Stimulated activated CD8-positive, alpha-beta memory T cell treated with anti-CD3 and anti-CD28 coated beads, Interleukin-15, amount 100 ng/mL, for 4 hours (primary cell): ENCODE measurements at places on chromosomes 6 and 20.

DNA sequence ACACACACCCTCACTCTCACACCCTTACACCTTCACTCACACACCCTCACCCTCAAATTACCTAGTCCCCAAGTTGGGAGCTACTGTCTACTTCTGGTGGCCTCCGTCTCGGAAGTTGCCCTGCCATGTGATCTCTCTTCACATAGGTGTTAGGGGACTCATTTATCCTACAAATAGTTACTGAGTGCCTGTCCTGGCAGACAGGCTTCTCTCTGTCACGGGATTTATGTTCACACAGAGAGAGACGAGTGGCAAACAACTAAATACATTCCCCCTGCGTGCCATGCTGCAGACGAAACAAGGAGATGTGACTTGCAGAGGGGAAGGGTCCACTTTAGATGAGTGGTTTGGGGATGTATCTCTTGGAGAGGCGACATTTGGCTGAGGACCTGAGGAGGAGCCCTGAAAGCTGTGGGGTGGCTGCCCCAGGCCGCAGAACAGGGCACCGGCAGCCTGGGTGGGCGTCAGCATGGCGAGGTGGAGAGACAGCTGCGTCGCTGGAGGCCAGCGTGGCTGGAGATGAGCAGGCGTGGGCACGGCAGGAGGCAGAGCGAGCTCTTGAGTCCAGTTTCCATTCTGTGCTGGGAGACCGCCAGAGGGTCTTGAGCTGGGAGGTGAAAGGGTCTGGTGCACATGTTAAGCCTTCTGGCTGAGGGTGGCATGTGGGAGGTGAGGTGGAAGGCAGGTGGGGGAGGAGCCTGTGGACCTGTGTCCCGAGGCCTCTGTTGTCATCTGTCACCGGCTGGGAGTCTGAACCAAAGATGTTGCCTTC lies 17.2 kb downstream of the DYNLT1 start:
- no peak for DNase-seq

- no peak for DNase-seq
Measured at GRCh38 chr6:131660195-131660594, 23.1 kb downstream of the ENPP3 start.

DNA sequence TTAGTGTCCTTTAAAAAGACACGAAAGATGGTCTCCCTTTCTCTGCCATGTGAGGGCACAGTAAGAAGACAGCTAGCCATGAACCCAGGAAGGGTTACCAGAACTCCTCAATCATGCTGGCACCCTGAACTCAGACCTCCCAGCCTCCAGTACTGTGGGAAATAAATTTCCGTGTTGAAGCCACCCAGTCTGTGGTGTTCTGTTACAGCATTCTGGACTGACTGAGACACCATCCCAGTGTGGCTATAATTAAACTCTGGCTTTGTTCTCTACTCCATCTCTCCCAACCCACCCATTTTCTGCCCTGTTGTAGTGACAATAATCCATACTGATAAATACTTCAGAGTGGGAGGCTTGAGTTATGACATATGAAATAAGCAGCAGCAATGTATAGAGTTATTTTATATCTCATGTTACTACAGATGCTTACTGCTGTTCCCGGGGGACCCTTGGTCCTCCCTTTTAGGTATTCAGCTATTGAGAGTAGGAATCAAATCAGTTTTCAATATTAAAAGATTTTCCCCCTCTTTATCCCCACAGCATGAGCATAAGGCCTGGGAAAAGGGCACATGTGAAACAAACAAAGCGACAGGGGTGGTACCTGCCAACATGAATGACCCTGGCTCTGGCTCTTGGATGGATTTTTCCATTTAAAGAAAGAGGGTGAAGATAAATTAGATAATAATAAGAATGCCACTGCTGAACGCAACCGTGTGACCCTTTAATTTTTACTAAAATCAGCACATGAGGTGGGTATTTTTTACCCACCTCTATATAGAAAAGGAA lies 224.3 kb upstream of the SLC35B3 start:
- DNase-seq = no peak

GRCh38 chr6:119034827-119035458 lies 43.5 kb downstream of the FAM184A start:
- no peak for DNase-seq

DNA sequence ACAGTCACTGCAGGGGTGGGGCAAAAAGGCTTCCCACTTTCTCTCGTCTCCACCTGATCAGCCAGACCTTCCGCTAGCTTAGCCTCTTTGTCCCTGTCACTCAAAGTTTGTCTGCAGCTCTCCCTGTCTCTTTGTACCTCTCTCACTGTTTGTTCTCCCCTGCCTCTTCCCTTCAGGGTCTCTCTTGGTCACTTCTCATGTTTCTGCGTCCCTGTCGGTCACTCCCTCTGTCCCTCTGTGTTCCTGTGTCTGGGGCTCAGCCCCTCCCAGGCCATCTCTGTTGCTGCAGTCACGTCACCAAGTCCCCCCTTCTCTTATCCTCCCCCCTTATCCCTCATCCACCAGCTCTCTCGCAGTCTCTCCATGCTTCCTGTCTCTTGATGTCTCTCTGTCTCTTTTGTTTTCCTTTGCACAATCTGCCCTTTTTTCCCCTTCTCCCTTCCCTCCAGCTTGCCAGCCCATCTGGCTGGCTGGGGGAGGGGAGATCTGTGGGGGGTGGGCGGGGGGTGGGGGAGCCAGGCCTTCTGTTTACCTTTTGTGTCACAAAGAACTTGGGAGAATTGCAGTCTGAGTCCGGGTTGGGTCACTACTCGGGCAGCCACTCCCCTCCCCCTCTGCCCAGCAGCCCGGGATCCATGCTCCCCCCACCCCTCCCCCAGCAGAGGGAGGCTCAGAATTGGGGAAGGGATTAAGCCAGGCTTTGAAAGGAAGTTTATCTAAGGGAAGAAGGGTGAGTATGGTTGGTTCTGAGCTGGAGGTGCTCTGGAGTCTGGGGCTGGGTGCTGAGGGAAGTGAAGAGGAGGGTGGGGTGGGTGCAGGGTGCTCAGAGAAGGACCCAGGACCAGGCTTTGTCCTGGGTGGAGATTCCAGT lies 32.3 kb downstream of the FOXP4 start:
- DNase-seq = no peak

- DNase-seq = no peak
Measured at GRCh38 chr6:4021854-4022695, 56.9 kb downstream of the FAM217A start.

GRCh38 chr6:147839708-147840610 lies 331.5 kb downstream of the SAMD5 start:
- DNase-seq = no peak

GRCh38 chr20:48455651-48456365 lies 372.0 kb downstream of the PREX1 start:
- no peak for DNase-seq

- no peak for DNase-seq
Measured at GRCh38 chr20:5848711-5849505, 98.7 kb downstream of the SHLD1 start.
